Iris pigment epithelial cell (primary cell): ENCODE measurements at places on chromosomes 3 and 15.

DNA sequence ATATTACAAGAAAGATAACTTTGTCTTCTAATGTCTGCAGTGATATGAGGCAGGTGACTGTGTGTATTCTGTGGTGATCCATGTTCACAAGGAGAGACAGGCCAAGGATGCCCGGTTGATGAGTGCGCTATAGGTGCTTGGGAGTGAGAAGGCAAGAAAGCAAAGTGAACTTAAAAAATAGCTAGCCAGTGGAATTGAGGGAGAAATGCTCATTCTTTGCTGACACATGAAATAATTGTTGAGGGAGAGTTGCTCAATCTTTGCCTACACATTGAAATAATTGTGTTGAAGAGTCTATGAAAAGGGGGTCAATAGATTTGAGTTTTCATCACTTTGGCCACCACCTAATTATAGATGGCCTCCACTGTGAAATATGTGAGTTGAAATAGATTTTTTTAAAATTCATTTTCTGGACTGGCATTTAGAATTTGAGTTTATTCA, 156.3 kb downstream of the LPP start:
- DNase-seq = no peak

DNA sequence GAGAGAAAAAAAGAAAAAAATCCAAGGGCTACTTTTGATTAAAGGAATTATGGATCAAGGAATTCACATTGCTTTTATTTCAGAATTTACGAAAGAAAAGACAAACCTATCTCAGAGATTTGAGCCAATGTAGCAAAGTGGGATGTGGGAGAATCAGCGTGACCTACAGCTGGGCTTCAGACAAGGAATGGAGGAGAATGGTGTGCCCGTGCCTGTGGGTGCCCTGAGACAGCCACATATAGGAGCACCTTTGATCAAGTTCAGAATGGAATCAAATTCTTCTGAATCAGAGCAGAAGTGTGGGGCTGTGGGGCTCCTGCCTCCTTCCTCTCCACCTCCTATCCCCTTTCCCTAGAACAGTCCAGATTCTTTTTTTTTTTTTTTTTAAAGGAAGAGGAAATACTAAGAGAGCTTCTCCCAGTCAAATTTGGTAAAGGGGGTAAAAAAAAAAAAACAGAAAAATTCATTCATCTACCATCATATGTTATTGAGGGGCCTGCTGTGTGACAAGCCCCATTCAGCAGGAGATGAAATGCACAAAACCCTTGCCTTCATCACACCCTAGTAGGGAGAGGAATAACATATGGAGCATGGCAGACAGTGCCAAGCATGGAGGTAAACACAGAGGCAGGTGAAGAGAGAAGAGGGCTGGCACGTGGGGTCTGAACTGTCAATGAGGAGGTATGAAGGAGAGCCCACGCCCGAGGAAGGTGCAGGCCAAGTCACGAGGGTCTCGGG, 25.0 kb upstream of the MUSTN1 start:
- DNase-seq = no peak

GRCh38 chr15:25246641-25247406, 192.0 kb downstream of the UBE3A start:
- no peak for DNase-seq

DNA sequence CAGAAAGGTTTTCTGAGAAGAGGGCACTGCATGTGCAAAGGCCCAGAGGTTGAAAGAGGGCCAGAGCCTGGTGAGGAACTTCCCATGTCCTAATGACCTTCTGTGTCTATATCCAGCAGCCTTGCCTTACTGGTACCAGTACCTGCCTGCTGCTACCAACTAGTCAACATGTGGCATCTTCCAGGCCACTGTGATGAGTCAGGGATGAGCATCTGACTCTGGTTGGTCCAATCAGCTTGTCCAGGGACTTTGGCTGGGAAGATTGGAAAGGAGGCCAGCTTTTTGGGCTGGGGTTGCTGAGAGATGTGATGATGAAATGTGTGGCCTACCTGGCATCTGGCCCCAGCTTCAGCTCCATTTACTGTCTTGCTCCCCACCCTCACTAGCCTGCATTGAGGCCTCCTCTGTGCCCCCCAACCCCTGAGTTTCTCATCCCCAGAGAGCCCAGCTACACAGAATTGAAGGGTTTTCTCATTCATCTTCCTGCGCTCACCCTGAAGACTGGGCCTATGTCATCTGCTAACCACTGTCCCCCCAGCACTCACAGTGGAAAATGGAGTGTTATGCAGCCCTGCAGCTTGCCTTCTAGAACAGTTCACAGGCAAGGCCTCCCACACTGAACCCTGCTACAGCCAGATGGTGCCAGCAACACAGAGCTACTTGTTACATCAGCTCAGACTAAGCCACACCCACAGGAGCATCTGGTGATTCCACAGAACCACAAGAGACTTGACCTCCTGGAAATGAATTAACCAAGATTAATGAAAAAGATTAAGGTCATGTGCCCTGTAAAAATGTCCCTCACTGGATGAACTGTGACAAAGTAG, 1.3 kb upstream of the TWF2 start:
- peak; percentile 99 for DNase-seq

GRCh38 chr15:60297047-60297446, 100.7 kb downstream of the ANXA2 start:
- DNase-seq = no peak

- DNase-seq = no peak
These were observed 179.1 kb downstream of the SLC9A9 start for GRCh38 chr3:143668924-143669790.

DNA sequence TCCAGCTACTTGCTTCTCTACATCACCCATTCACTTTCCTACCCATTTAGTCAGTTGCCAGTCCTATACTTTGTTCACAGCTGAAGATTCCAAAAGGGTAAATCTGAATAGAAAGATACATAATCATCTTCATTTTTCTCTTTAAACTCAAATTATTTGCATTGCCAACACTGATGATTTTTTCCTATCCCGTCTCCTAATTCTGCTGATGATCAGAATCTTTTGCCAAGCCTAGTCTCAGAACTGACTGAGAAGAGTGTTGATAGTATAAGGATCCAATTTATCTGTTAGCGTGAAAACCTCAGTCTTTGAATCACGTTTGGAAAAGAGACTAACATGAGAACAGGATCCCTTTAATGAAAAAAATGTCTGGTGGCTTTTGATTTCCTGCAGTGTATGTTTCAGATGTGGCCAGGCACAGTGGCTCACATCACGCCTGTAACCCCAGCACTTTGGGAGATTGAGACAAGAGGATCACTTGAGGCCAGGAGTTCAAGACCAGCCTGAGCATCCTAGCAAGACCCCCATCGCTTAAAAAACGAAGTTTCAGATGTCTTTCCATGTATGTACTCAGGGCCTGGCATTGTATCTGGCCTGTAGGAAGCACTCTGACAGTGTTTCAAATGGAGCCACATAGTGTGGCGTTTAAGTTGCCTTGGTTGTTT, 169.4 kb downstream of the KLHL25 start:
- no peak for DNase-seq

DNA sequence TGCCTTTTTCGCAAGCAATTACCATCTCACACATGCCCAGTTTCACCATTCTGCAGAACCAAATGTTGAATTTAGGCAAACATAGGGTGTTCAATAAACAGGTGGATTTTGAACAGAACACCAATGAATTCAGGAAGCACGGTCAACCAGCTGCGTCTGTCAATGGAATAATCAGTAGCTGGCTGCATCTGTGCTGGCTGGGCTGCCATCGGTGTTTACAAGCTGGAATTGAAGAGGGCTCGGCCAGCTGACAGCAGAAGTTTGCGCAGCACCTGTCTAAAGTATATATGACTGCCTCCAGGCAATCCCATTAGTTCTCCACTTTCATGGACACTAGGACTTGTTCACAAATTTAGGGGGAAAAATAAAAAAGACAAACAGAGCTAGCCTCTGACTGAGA, 996.4 kb upstream of the CFAP20DC start:
- DNase-seq = no peak

DNA sequence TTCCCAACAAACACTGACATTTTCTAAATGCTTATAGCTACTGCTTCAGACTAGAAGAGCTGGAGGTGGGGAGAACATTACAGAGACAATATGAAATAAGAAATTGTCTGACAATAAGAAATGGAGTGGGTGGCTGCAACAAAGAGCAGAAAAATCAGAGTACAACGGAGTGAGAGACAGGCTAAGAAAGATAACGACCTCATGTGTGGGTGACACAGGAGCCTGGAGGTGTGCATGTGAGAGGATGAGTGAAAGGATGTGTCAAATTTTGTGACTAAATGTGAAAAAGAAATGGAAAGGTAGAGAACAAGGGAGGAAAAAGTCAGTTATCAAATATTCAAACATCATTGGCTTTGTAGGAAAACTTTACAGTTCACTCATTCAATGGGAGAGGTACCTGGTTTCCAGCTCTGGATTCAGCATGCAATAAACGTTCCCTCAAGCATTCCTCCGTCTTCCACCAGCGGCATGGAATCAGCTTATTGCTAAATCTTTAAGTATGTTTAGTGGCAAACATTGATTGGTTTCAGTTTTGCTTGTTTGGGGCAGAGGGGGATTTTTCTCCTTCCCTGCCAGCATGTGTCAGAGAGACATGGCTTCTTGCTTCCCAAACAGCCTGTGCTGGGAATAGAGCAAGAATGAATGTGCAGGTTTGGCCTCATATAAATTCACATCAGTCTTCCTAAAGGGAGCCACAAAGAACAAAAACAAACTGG, 103.8 kb upstream of the CHRM5 start:
- peak; percentile 8 for DNase-seq

DNA sequence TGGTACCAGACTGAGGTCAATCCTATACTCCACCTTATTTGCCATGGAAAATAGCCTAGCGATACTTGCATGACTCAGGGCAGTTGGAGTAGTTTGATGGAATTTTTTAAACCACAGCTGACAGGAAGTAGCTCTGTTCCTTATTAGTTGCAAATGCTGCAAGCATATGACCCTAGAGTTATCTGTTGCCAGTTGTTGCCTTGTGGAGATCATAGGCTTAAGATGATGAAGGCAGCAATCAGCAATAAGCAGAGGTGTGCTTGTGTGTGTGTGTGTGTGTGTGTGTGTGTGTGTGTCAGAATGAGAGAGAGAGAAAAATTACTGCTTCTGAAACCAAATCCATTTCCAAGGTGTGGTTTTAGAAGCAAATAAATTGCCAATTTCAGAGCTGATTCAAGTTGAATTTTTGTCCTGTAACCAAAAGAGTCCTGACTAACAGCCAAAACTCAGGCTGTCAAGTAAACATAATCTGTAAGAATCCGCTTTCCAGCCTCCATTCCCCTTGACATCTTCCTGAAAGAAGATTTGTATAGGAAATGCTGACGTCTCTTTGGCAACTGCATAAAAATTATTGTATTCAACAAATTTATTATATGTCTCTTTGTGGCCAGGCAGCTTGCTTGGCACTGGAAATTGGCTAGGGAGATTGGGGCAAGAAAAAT, 141.2 kb downstream of the SERPINI1 start:
- DNase-seq = peak; percentile 77

DNA sequence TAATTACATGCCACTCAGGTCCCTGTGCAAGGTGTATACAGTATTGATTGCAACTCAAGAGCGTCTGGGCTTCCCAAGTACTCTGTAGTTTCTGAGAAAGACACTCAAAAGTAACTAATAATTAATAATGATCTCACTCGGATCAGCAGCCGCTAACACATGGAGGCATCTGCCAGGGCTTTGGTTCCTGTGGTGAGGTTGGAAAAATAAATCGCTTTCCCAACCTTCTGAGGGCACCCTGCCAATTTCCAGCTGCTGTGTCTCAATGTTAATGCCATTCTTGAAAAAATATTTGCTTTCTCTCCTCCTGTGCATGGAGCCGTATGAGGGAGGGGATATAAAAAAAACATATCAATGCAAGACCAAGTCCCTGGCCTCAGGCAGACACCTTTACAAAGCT, 116.5 kb upstream of the SLC2A2 start:
- peak; percentile 71 for DNase-seq
